ENCODE measurements at places on chromosomes 7 and 10. TPM values are rescaled to one million over a fixed set of nuclear protein-coding genes. Genes with fewer than 3 reads are reported as not detected.

The CCL26 gene
- total RNA-seq, result 15.1 TPM

The WDR86 gene
- 0.72 TPM for total RNA-seq

The SYT15 gene
- total RNA-seq, result 5.2 TPM

The PNLIP gene
- total RNA-seq, result not detected

The LRRC17 gene
- total RNA-seq, result 8.3 TPM

The FAM237B gene
- total RNA-seq, result not detected

The TMEM270 gene
- not detected for total RNA-seq
